Nephron progenitor cell (in vitro differentiated cells): ENCODE measurements at places on chromosomes 4 and X.

- DNase-seq, result no peak
Measured at GRCh38 chr4:108109997-108110416, 58.7 kb downstream of the LEF1 start.

DNA sequence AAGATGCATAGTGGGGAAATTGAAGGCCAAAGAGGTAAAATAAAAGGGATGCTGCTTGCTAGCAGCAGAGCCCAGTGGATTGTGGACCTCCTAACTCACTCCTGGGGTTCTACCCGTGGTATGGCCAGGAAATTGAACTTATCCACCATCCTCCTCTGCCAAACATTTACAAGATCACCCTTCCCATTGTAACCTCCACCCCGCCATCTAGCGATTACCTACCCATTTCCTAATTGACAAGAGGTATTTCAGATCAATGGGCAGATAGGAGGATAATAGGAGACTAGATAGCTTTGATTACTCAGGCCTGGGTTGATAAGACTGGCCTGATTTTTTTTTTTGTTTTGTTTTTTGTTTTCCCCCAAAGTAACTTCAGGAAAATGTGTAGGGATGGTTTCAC is 67.8 kb downstream of the REPS2 start:
- no peak for DNase-seq

GRCh38 chr4:68359508-68359907 is 9.6 kb upstream of the YTHDC1 start:
- DNase-seq, result no peak

GRCh38 chrX:39896951-39897740 is 200.6 kb downstream of the BCOR start:
- peak; percentile 41 for DNase-seq

DNA sequence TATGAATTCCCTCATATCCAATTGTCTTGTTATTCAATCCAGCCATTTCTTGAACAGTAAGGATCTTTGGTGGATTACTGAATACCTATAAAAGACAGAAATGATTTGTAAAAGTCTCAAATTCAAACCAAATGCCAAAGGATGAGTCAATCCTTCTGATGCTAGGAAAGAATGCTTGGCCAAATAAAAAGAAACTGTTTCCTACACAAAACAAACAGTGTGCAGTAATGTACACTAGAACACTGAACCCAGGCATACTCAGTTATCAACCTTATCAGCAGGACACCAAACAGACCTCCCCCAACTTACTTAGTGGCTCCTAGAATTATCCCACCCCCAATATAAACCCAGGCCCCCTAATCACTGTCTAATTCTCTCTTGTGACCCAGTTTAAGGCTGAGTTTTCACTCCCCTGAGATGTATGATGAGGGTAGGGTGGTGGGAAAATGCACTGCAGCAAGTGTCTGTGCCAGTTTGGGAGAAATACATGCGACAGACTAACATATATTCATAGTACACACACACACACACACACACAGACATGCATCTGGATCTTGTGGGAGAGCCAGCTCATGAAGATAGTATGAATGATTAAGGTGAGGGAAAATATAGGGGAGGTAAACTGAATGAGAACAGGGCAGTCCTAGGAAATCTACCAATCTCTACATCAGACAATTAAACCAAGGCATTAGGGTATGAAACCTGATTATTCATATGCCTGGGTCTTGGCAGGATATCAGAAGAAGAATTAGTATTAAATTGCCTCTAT is 35.0 kb downstream of the CLDN2 start:
- no peak for DNase-seq

DNA sequence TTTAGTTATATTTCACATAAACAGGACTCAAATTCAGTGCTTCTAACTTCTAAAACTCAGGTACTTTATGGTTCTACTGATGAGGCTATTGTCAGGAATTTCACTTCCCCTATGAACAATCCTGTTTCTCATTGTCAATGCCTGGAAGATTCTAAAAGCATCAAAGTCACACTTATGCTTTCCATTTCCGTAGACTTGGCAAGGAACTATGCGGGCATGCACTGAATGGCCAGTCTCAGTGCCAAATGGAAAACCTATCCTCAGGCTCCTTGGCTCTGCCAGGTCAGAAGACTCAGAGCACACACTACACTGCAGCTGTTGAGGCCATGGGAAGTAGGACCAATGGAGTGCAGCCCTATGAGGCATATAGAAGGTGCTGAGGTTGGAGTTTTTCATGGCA is 97.0 kb upstream of the PTPN13 start:
- no peak for DNase-seq

DNA sequence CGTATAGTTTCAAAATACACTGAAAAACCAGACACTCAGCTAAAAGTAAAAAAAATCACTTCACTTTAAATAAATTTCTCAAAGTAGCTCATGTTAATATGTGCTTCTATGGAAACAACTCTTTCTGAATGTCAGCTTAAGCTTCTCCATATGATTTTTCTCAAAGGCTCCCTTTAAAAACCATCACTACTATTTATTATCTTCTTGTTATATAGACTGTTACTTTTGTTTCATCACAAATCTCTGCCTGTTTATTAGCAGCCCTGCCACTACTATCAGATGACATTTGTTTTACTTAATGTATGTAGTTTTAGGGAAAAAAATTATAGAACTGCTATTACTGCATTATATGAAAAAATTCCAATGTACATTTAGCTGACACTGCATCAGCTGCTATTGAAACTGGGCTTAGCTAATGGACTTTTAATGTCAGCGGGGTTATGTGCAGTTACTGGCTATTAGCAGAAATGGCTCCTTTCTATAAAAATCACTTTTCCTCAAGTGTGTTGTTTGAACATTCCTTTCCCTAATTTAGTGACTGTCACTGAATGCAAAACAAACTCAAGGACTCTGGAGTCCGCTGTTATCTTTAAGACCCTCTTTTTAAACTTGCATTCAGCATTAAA is 10.8 kb downstream of the UNC5C start:
- DNase-seq, result no peak

DNA sequence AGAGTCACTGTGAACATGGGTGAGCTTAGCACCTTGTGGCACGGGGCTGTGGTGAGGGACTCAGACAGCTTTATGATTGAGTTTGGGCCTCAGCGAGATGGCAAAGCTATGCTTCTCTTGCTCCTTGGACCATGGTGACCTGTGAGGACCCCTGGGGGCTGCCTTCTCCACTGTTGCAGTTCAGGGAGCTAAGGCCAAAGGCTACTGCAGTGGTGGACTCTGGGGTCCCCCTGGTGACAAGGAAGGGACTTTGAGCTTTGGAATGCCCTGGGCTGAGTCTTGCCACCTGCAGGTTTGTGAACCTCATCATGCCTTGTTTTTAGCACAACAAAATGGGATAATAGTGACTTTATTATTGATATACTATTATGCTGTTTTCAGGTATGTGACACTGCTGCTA is 36.5 kb downstream of the TBL1X start:
- peak; percentile 30 for DNase-seq

- no peak for DNase-seq
Measured at GRCh38 chr4:56613101-56613862, 67.8 kb downstream of the HOPX start.

DNA sequence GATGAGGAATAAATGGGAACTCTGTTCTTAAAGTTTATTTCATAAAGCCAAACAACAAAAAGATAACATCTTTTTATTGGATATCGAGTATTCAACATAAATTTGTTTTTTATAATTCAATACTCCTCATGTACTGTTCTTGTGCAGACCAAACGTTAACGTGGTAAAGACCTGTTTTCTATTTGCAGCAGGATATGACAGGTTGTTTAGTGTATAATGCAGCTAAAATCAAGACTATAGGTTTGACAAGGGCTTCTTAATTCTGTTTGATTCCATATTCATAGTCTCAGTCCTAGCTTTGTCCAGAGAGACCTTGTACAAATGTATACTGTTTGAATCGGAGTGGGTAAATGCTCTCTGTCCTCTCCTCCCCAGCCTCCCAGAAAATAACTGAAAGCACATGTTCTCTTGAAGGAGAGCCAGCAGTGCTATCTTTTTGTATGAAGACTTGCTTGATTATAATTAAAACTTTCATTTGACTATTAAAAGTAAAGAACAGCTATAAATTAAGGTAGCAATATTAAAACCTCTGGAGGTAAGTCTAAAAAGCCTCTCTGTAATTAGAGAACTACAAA is 17.7 kb downstream of the TMSB4X start:
- DNase-seq, result no peak

GRCh38 chrX:66635360-66635759 is 3.5 kb downstream of the EDA2R start:
- no peak for DNase-seq

- no peak for DNase-seq
Measured at GRCh38 chr4:1225272-1226143, 23.4 kb downstream of the CTBP1 start.

DNA sequence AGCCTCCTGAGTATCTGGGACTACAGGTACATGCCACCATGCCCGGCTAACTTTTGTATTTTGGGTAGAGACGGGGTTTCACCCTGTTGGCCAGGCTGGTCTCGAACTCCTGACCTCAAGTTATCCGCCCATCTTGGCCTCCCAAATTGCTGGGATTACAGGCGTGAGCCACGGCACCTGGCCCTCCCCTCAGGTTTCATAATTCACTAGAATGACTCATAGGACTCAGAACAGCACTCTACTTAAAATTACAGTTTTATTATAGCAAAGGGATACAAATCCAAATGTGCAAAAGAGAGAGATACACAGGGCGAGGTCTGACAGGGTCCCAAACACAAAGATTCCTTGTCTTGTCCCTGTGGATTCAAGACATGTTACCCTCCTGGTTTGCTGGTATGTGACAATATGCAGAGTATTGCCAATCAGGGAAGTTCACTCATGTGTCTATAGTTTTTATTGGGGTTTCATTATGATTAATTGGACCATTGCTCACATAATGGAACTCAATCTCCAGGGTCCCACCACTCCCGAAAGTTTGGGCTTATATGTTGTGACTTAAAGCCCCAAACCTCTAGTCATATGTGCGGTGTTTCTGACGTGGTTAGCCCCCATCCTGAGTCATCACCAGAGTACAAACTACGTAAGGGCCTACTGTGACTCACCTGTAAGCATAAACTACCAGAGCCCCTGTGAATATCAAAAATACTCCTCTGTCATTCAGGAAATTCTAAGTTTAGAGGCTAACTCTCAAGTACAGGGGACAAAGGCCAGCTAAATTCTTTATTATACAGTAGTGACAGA is 5.2 kb downstream of the YIPF6 start:
- DNase-seq, result no peak

GRCh38 chrX:15856222-15856587 is 1.6 kb upstream of the AP1S2 start:
- no peak for DNase-seq

GRCh38 chrX:7926501-7926900 is 712 bp downstream of the PNPLA4 start:
- DNase-seq, result no peak

DNA sequence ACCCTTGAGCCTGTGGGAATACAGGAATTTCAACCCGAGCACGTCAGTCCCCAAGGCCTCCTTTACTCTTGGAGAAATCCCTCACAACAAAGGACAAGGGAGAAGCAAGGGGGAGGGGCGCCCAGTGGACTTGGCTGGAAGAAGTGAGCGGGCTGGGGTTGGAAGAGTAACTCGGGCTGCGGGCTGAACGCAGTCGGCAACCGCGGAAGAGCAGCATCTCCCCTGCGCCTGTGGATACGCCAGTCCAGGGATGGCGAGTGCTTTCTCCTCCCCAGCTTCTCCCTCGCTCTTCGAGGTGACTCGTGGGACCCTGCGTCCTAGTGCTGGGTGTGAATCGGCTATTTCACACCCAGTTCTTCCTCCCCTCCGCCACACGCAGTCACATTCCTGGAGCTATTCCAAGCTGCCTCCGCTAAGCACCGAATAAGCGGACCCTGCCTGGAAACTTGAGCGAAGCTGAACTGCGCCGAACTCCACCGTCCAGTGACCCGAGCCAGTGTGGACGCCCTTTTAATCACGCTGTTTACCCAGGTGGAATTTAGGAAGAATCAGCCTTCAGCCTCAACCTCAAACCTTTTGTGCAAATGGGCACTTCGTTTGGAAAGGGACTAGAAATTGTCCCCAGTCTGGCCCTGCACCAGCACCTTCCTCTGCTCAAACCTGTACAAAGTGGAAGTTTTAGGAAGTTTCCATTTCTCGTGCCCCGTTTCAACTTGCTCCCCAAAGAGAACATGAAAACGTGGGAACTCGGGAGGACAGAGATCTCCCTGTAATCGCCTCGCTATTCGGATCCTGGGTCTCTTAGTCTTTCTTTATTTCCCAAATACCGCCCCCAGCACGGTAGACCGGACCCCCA is 64.3 kb upstream of the WDR17 start:
- peak; percentile 79 for DNase-seq

- DNase-seq, result no peak
Measured at GRCh38 chr4:27894951-27895350, 1034.3 kb downstream of the STIM2 start.

DNA sequence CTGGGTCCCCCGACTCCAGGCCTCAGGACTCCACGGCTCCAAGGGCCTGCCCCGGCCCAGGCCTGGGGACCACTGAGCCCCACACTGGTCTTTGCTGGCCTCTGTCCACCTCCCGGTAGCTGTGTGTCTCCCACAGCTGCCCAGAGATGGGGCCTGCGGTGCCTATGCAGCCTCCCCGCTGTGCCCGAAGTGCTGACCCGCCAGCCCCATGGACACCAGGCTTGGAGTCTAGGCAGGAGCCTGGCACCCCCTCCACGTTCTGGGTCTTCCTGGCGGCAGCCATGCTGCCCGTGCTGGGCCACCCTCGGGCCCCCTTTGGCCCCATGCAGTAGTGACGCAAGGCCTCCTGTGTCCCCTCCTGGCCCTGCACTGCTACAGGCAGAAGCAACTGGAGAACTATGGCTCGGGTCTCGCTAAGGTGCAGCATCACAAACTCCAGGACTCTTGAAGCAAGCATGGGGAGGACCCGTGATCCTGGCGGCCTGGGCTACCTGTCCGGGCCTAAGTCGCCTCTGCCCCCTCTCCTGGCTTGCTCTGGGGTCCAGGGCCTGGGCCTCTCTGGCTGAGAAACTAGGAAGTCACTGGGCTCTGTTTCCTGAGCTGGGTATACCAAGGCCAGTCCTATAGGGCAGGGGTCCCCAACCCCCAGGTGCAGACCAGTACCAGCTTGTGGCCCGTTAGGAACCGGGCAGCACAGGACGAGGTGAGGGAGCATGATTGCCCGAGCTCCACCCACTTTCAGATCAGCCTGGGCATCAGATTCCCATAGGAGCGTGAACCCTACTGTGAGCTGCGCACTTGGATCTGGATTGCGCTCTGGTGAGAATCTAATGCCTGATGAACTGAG is 917 bp downstream of the MYL5 start:
- DNase-seq, result no peak

GRCh38 chr4:153045111-153045982 is 109.2 kb downstream of the FHDC1 start:
- no peak for DNase-seq

- DNase-seq, result no peak
Measured at GRCh38 chr4:147760176-147760575, 28.3 kb downstream of the ARHGAP10 start.

- no peak for DNase-seq
Measured at GRCh38 chrX:112874175-112874574, 33.5 kb upstream of the AMOT start.
